GM12865 (cell line): ENCODE measurements at places on chromosomes 6 and 20.

DNA sequence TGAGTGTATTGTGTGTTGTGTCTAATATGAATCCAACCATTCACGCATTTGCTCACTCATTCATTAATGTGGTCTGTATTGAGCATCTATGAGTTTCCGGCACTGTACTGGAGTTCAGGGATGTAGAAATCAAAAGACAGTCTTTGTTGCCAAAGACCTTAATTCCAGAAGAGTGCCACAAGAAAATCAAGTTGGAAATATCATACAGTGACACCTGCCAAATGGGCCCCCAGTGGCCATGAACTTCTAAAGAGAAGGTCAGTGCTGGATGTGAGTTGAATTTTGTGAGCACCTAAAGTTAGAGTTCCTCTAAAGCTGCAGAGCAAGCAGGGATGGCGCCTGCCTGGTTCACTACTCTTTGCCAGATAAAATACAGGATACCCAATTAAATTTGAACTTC lies 175.9 kb downstream of the DOK5 start:
- no peak for DNase-seq

- DNase-seq: no peak
These were observed 44.1 kb downstream of the SNX9 start for GRCh38 chr6:157867155-157867559.

- DNase-seq: peak; percentile 62
These were observed 11.5 kb downstream of the ITPR3 start for GRCh38 chr6:33632558-33633039.

DNA sequence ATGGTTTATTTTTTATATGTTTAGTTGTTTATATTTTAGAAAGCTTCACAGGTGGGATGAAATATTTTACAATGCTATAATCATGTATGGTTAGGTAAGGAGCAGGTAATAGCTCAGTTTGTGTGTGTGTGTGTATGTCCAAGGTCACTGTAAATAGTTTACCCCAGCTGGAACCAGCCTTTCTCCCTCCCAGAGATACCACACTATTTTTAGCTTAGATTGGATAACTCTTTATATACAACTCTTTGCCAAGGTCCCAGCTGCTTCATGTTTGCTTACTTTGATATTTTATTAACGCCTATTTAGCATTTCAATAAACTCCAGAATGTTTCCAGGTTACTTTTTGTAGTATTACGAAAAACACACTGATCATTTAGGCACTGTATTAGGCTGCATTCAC lies 1.8 kb upstream of the PEX7 start:
- DNase-seq: no peak

DNA sequence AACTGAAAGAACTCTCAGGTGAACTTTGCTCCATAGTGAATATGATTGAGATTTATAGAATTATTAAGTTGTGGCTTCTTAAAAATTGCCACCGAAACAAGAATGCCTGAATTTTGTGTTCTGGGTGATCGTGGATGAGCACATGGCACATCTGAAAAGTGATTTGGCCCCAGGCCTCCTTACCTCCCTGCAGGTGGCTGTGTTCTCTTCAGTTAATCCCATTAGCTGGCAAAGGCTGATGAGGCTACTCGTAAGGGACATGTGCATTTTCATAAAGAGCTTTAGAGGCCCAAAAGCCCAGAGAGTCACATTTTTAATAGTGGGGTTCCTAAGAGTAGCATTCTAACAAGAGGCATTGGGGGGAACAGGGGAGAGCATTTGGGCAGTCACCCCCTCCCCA lies 22.6 kb downstream of the GNAS start:
- no peak for DNase-seq

- no peak for DNase-seq
These were observed 1493.5 kb upstream of the DEFB115 start for GRCh38 chr20:29763821-29764511.

DNA sequence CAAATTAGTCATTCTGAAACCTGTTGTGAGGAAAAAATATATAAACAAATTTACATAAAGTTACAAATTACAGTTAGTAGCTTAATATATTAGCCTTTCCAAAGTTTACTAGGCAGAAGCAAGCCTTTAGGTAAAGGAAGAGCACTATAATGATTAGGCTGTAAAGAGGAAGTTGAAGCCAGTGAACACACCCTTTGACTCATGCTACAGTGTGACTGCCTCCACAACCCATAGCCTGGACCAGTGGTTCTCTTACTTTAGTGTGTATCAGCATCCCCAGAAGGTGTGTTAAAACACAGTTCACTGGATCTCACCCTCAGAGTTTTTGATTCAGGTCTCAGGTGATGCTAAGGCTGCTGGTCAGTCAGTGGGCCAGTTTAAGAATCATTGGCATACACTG lies 91.4 kb upstream of the DEFB112 start:
- no peak for DNase-seq

DNA sequence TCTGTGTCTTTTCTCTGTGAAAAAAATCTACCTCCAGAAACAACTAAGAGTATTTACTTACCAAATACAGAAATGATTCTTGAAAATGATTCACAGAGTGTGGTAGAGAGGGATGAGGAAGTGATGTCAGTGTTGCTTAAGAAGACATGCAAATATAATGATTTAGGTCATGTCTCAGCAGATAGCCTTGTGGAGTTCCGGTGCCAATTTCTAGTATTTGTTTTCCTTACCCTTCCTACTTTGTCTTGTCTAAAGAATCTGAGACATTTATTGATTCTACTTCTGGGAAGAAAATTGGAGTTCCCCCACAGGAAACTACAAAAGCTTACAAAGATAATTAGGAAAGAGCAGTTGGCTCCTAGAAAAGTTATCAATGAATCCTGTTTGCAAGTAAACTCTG lies 68.8 kb downstream of the GJA1 start:
- no peak for DNase-seq

GRCh38 chr20:7748624-7749023 lies 191.6 kb downstream of the HAO1 start:
- no peak for DNase-seq

DNA sequence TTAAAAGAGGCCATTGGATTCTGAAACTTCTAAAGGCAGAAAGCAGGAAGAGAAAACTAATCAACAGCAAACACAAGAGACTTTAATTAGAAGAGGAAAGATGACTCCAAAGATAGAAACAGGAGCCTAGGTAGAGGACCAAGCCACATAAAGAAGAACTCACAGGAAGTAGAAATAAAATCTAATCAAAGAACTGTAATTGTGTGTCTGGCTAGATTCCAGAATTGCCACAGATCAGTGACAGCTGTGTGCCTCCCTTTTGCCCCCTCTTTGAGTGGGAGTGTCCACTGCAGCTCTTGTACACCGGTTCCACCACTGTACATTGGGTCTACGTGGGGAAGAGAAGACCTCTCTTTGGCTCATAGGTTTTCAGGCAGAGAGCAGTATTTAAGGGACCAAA lies 22.3 kb upstream of the THEMIS start:
- DNase-seq: no peak

DNA sequence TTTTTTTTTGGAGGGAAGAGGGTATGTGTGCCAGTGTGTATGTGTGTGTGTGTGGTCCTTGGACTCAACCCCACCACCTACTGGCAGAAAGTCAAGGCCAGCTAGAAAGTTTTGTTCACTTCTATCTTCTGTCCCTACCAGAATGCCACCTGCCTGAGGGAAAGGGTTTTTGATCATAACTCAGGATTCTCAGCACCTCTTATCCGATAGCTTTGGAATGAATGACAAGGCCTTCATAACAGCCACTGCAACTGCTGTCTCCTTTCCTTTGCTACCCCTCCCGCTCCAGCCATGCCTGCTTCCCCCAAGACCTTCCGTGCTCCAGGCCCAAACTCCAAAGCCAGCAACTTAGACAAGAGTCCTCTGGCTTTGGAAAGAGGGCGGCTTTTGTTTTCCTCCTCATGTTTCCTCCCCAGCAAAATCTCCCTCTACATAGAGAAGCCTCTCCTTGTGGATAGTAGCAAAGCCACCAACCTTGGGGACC lies 18.7 kb downstream of the BTN3A1 start:
- peak; percentile 64 for DNase-seq

DNA sequence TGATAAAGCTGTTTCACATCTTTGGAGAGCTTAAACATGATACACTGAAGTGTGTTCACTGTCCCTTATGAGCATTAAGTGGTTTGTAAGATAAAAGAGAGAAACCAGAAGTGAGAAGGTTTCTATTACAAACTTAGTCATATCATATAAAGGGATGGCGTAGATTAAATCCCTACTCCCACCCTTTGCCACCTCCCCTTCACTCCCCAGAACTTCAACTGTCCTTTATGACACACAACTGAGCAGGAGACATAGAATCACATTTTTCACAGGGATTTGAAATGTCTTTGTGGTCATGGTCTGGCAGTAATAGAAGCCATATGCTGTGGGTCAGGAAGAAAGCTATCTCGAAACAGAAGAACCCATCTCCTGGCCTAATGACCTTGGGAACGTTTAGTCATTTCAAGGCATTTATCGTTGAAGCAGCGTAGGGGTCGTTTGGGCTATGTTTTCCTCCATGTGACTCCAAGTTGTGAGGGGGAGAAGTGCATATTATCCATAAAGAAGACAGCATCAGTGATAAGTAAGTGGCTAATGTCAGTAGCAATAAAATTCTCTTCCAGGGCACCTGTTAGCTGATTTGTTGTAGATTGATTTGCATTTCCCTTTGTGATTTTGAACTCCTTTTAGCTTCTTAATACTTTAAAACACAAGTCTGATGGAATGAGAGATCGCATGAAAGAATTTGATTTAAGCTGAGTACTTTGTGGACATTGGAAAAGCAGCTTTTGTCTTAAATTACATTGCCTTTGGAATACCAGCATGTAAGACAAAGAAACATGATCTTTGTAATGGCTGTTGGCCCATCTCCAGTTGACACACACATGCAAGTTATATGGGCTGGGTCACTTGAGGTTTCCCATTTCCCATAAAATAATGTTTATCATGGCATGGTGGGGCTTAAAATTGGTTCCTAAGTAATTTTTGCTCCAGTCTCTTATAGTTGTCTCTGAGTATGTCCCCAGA lies 501.5 kb upstream of the FLRT3 start:
- DNase-seq: peak; percentile 77

GRCh38 chr6:3535033-3535775 lies 78.4 kb upstream of the SLC22A23 start:
- DNase-seq: no peak

GRCh38 chr6:2986722-2987221 lies 12.9 kb upstream of the NQO2 start:
- no peak for DNase-seq

GRCh38 chr6:156449569-156449968 lies 327.6 kb upstream of the ARID1B start:
- no peak for DNase-seq

DNA sequence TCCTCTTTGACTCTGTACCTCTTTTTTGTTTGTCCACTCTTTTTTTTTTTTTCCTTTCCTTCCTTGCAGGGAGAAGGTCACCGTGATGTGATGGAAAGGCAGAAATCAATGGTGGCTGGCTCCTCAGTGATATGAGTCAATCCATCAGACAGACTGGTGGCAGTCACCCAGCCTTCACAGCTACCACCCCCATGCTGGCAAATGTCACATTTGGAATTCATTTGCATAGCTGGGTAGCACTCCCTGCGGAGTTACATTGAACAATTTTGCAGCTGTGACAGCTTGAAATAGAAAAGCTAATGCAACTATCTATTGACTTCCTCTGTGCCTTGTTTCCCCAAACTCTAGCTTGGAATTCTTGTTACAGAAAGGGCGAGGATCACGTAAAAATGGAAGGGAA lies 668.4 kb downstream of the C6orf118 start:
- peak; percentile 10 for DNase-seq

GRCh38 chr6:160156842-160157241 lies 35.2 kb downstream of the SLC22A1 start:
- no peak for DNase-seq

- no peak for DNase-seq
These were observed 202.5 kb downstream of the DHX35 start for GRCh38 chr20:39164642-39165041.

DNA sequence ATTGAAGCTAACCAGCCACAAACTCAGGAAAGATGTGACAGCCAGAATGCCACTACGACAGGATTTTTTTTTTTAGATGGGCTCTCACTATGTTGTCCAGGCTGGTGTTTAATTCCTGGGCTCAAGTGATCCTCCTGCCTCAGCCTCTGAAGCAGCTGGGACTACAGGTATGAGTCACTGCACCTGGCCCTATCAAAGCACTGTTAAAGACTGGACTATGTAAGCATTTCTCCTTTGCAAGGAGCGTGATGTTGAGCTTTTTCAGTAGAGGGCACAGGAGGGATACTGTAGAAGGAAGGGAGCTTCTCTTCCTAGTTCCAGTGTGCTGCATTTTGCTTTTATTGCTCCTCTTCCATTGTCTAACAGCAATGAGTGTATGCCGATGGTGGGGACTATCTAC lies 35.8 kb downstream of the ZBTB9 start:
- peak; percentile 29 for DNase-seq

- no peak for DNase-seq
These were observed 208.2 kb upstream of the ZNF217 start for GRCh38 chr20:53801609-53802370.

- peak; percentile 24 for DNase-seq
These were observed 19.4 kb upstream of the KCNB1 start for GRCh38 chr20:49501917-49502316.

DNA sequence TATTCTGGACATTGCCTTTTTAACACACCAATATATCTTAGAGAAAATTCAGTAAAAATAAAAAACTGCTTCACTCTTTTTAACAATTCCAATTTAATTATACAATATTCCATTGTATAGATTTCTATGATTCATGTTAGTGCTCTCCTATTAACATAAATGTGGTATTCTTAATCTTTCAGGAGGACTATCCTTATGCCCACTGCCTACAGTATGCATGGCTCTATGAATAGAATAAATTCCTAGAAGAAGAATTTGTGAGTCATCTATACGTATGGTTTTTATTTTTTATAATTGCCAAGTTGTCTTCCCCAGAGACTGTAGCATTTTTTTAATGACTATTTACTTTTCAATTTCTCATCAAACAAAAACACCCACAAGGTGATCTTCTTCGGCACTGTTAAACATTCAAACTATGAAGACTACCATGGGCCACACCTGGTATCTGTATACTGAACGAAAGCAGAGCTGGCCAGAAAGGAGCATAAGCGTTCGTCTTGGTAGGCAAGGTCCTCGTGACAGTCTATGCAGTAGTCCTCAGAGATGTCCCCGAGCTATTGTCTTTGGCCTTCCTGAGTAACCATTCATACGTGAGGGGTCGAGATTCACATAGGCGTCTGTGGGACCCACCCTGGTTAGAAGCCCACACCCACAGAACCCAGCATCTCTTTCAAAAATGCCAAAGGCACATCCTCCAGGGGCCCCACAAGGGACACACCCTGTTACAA lies 74.6 kb downstream of the KIF16B start:
- DNase-seq: no peak

DNA sequence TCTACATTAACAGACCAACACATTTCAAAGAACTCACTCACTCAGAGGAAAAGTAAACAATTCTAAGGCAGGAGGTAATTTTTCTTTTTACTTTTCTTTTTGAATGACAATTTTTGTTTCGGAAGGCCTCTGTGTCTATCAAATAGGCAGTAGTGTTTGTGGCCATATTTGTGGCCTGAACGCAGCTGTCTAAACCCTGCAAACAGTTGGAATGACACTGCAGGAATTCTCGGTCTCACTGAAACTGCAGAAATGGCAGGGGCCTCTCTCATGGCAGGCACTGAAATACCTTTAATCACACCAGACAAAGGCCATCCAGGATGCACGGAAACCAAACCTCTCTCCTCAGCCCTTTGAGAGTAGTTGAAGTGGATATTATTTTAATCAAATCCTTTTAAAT lies 30.4 kb downstream of the FYN start:
- DNase-seq: no peak

- DNase-seq: no peak
These were observed 3.0 kb upstream of the SRXN1 start for GRCh38 chr20:655726-656624.

- DNase-seq: no peak
These were observed 30.3 kb downstream of the LIN28B start for GRCh38 chr6:104987218-104987617.

- DNase-seq: peak; percentile 85
These were observed 177.9 kb upstream of the ZNF184 start for GRCh38 chr6:27650620-27651370.
